ENCODE measurements at places on chromosomes 5 and 9.
A peak's percentile ranks its signal among the peaks of the same experiment; 100 is the strongest.

DNA sequence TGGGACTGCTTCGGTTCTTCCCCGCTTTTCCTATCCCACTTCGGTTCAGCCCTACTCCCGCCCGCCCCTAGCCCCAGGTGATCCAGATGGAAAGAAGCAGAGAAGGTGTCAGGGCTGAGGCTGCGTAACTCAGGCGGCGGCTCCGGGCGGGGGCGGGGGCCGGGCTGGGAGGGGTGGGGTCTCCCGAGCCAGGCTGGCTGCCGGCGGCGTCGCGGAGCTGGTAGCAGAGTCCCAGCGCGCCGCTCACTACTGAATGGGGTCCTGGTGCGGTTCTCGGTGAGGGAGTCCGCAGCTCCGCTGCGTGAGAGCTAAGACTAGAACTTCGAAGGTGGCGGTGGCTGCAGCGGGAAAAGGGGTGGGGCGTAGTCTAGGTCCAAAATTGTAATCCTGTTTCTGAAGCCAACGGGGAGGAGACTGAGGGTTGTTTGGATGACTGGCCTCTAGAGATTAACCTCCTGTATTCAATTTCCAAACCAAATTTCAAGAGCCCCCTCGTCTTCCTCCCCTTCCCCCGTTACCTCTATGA lies 1.4 kb downstream of the PRR16 start:
- DNase-seq: no peak

DNA sequence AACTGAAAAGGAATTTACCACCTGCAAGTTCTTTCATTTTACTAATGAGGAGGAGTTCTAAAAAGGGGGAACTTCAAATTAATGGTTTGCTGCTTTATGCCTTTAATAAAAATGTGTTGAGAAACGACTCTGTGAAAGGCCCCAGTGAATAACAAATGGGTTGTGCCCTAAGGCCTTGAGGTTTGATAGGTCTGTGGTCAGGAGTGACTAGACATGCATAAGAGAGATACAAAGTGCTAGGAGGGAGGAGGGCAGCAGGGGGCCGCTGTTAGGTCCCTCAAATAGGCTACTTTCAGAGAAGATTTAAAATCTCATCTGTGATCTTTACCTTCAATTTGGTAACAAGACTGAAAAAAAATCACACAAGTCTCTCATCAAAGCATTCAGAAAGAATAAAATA lies 58.3 kb downstream of the FAM81B start:
- DNase-seq: no peak

DNA sequence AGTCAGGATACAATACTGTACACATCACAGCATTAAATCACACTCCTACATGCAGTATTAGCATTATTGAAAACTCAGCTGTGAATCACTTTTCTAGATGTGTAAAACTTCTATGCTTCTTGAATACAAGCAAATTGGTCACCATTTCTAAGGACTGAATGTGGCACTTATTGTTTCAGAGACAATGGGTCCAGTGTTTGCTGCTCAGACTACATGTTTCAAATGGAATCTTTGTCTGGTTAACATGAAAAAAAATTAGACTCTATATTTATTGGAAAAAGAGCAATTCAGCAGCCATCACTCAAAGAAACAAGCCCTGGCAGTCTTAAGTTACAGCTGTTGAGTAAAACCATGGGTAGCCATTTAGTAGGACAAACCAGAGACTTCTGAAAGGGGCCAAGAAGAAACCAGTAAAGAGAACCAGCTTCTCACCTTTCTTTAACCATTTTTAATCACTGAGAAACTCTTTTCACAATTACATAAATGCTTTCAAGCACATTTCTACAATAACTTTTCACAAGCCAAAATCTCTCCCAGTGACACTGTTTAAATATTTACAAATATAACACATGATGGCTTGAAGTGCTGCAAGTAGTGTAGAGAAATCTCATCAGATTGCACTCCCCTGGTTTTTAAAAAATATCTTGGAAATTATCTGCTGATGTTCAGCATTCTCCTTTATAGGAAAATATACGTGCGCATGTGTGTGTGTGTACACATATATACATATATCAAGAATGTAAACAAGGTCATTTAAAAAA lies 35.2 kb downstream of the OR2K2 start:
- no peak for DNase-seq

DNA sequence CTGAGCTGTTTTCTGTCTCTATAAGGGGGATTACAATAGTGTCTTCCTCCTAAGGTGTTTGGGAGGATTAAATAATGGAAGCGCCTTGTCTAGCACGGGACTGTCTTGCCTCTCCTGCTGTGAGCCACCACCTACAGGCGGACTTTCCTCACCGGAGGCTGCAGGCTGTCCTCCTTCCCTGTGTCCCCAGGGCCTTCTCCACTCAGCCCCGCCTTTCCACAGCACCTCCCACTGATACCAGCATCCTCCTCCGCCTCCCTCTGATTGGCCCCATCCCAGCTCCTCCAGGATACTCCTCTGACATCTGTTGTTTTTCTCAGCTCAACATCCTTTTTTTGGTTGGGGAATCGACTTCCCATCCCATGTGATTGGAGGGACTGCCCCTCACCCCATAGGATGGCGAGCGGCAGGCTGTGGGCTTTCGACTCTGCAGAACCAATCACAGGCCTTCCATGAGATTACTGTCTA lies 851 bp upstream of the ZDHHC12 start:
- peak; percentile 82 for DNase-seq

All from suppressor macrophage (primary cell).